ENCODE measurements at places on chromosomes 5 and 9.

GRCh38 chr9:98536542-98537173 lies 172.1 kb downstream of the GABBR2 start:
- DNase-seq: no peak

DNA sequence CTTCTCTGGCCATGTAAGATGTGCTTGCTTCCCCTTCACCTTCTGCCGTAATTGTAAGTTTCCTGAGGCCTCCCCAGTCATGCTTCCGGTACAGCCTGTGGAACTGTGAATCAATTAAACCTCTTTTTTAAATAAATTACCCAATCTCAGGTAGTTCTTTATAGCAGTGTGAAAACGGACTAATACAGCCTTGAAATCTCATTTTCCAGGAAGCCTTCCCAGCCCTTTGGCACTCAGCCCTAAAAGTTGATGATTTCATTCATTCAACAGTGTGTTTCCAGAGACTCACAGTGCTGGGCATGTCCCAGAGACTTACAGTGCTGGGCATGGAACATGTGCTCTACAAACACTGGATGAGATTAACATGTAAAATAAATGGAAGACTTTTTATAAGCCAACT lies 135.8 kb downstream of the DCP2 start:
- DNase-seq: no peak

DNA sequence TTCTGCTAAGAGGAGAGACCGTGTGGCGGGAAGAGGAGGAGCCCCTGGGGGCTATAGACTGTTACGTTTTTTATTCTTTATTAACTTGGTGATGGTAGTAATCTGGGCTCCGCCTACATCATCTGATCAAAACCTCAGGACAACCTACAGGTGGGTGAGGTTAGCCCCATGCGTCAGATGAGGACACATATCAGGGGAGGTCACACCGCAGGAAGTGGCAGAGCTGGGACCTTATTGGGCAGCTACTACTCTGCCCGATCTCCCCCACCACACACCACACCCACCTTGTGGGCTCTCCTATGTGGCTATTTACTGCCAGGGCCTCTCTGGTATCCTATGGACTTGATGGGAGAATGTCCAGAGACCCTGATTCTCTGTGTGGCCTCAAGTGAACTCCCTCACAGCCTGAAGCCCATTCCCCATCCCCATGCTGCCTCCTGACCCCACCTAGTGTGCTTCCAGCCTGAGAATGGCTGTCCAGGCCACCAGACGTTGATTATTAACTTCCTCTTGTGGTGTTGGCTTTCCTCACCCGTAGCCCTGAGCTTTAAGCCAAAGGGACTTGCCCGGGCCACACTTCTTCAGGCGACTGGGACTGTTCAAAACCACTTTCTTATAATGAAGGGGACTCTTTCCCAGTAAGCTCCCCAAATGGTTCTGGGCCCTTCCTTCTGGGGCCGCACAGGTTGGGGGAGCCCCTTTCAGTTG lies 8.2 kb downstream of the UNC5A start:
- DNase-seq: no peak

GRCh38 chr5:63400079-63400478 lies 562.2 kb downstream of the HTR1A start:
- no peak for DNase-seq

DNA sequence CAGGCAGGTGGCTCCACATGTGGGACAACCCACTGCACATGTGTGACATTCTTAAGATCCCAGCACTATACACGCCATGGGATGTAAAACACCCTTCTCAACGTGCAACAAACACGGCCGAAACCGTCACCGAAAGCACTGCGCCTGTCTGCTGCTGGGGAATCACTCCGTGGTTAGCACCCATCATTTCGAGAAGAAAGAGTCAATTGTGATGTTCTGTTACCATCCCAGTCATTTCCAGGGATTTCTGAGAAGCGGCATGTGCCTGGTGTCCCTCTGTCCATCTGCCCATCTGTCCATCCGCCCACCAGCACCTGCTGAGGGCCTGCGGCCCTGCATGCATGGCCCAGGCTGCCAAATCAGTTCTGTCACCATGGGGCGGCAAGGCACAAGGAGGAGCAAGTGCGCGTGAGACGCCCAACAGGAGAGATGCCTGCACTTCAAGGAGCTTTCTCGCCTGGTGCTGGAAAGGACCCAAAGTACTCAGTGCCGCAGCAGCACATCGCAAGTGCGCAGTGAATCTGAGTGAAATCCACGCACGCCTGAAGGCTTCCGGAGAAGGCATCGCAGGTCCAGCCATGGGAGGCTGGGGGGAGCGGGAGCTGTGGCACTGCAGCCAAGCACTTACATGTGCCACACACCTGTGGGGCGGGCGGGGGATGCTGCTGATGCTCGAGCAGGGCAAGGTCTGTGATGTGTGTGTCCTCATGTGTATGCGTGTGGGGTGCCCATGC lies 38.0 kb downstream of the VAV2 start:
- no peak for DNase-seq

GRCh38 chr5:158821331-158821730 lies 278.4 kb downstream of the EBF1 start:
- no peak for DNase-seq
